ENCODE measurements at places on chromosomes 12 and 14. TPM values are rescaled to one million over a fixed set of nuclear protein-coding genes. Genes with fewer than 3 reads are reported as not detected.

The VEZT gene
- 206 TPM for total RNA-seq

The LMNTD1 gene
- not detected for total RNA-seq

The MYH6 gene
- total RNA-seq: 0.49 TPM

The NFATC4 gene
- total RNA-seq: 67.8 TPM

The GLRX5 gene
- 30.5 TPM for total RNA-seq

The HELB gene
- 14.5 TPM for total RNA-seq

The FOXG1 gene
- total RNA-seq: 1.2 TPM

The NFE2 gene
- total RNA-seq: 3.7 TPM

Data from camera-type eye (tissue), 1 donor.